ENCODE measurements at places on chromosomes 4 and X.

- H3K27ac ChIP-seq, result no peak overlapping the region
- no peaks in the 10 kb centered on the region for H3K4me1 ChIP-seq
- no peaks in the 10 kb centered on the region for H3K36me3 ChIP-seq
- DNase-seq, result no peak
- no peak overlapping the region for H3K4me3 ChIP-seq
- no peaks in the 10 kb centered on the region for H3K27me3 ChIP-seq
These were observed 241.1 kb downstream of the AFAP1 start for GRCh38 chr4:7698584-7698983.

- H3K4me1 ChIP-seq, result no peaks in the 10 kb centered on the region
- no peak overlapping the region for H3K27ac ChIP-seq
- DNase-seq, result no peak
- no peaks in the 10 kb centered on the region for H3K27me3 ChIP-seq
- H3K4me3 ChIP-seq, result no peak overlapping the region
These were observed 179.5 kb downstream of the GABRB1 start for GRCh38 chr4:47210828-47211227.

DNA sequence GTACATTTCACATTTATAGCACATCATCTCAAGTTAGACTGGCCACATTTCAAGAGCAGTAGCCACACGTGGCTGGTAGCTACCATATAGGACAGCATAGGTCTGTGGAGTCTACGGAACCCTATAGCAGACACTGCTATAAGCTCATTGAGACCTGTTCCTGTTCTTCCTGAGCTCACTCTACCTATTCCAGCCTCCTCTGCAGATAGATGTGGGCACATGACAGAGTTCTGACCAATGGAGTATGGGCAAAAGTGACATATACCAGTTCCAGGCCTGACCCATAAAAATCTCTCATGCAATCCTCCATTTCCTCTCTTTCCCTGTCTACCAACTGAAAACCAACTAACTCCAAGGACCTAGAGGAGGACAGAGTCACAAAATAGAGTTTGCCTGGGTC is 3.5 kb upstream of the HDAC6 start:
- no peaks in the 10 kb centered on the region for H3K27me3 ChIP-seq
- no peak overlapping the region for H3K27ac ChIP-seq
- no peak for DNase-seq
- H3K4me1 ChIP-seq, result no peaks in the 10 kb centered on the region
- no peaks in the 10 kb centered on the region for H3K36me3 ChIP-seq
- H3K4me3 ChIP-seq, result no peak overlapping the region

DNA sequence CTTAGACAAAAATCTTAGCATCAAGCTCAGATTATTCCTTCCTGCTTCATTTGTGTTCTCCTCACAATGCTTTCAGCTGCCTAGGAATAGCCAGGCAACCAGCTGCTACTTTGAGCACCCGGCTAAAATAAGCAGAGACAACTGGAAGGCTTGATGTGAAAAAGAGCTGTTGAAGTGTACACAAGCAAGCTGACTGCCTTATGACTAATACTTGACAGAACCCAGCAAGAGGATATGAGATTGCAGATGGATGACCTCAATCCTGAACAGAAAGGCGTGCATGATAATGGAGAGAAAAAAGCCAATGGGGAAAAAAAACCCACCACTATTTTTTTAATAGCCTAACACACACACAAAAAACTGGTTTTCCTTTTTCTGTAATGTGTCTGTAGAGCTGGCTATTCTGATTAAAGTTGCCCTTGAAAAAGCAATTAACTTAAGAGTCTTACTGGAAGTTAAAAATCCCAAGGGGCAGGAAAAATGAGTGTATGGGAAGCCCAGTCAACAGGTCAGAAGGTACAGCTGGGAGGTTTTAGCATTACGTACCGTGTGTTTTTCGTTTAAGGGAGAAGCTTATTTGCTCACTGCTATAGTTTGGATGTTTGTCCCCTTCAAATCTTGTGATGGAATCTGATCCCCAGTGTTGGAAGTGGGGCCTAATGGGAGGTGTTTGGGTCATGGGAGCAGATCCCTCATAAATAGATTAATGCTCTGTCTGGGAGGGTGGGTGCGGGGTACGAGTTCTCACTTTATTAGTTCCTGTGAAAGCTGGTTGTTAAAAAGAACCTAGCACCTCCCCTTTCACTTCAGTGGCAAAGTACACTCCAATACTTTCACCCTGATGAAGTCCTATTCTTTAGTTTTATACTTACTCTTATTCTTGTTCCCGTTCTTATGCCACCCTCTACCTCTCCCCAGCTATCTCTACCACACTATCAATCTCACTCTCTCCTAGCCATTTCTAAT is 37.1 kb upstream of the HERC6 start:
- DNase-seq, result no peak
- no peak overlapping the region for H3K27ac ChIP-seq
- no peaks in the 10 kb centered on the region for H3K27me3 ChIP-seq
- no peaks in the 10 kb centered on the region for H3K4me1 ChIP-seq
- H3K4me3 ChIP-seq, result no peak overlapping the region
- no peaks in the 10 kb centered on the region for H3K36me3 ChIP-seq

DNA sequence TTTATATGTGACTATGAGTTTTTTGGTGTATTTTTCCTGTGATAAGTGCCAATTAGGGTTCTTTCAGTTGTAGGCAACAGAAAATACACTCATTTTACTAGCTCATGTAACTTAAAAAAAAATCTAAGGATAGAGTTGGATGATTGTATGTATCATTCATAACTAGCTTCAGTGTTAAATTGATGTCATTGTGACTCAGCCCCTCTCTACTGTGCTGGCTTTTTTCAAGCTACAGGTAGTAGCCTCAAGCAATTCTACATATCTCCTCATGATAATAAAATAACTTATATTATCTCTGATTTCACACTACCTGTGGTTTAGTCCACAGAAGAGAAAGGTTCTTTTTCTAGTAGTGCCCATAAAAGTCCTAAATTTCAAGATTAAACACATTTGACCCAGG is 11.9 kb downstream of the WDR17 start:
- no peak overlapping the region for H3K27ac ChIP-seq
- H3K4me1 ChIP-seq, result no peaks in the 10 kb centered on the region
- DNase-seq, result no peak
- H3K27me3 ChIP-seq, result no peaks in the 10 kb centered on the region

DNA sequence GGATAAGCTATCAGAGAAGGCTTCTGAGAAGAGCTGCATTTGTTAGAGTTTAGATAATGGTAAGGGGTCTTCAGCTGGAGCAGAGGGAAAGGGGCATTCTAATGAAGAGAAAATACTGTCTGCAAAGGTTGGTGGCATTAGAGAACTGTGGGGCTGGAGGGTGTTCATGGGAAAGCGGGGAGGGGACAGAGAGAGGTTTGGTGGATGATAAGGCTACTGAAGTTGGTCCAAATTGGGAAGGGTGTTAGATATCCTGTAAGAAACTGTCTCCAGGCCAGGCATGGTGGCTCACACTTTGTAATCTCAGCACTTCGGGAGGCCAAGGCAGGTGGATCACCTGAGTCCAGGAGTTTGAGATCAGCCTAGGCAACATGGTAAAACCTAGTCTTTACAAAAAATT is 59.9 kb downstream of the AFF1 start:
- H3K4me1 ChIP-seq, result peaks cover 2% of the 10 kb centered on the region
- no peak overlapping the region for H3K4me3 ChIP-seq
- H3K36me3 ChIP-seq, result no peaks in the 10 kb centered on the region
- no peak overlapping the region for H3K27ac ChIP-seq
- no peaks in the 10 kb centered on the region for H3K27me3 ChIP-seq

Data from aorta (tissue), 5 donors.